ENCODE measurements at places on chromosomes 4 and X. TPM values are rescaled to one million over a fixed set of nuclear protein-coding genes. Genes with fewer than 3 reads are reported as not detected.

NOX1 gene
- polyA plus RNA-seq, result 0.90 TPM

TLR2 gene
- 6.7 TPM for polyA plus RNA-seq

DNA sequence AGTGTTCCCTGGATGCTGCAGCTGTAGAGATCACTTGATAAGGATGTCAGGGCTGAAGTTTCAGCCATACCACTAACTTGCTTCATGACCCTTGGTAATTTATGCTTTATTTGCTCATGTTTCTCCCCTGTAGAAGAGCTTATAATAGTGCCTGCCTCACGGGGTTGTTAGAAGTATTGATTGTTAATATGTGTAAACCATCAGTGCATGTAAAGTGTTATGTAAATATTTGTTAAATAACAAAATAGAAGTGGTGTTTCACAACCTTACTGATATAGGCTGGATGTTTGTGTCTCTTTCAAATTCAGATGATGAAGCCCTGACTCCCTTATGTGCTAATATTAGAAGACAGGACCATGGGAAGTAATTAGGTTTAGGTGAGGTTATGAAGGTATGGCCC is 1.5 kb upstream of the CXCL2 start:
- DNase-seq, result no peak

GRCh38 chr4:17218786-17219185 is 293.1 kb downstream of the QDPR start:
- DNase-seq, result no peak

DNA sequence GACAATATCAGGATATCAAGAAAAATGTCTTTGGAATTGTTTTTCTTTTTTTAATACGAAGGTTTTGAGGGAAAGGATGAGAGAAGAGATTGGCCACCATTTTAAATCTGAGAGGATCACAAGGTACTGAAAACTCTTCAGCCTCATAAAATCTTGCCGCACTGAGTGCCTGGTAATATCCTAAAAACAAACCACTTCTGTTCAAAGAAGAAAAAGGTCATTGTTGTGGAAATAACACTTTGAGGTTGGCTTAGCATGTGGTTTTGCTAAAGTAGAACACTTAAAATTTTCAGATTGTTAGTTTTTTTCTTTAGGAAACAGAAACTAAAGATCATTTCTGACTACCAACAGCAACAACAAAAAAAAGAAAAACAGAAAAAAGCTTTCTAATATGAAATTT is 1.0 kb upstream of the CLDN22 start:
- no peak for DNase-seq

GRCh38 chrX:69501429-69501828 is 2.7 kb upstream of the NALF2 start:
- DNase-seq, result no peak
